T-helper 2 cell treated with Interferon-gamma antibody and Interleukin-4, amounts not matched to agents 5 μg/mL and 100 μg/mL, for 36 hours (primary cell): ENCODE measurements at places on chromosomes 2 and 18.

DNA sequence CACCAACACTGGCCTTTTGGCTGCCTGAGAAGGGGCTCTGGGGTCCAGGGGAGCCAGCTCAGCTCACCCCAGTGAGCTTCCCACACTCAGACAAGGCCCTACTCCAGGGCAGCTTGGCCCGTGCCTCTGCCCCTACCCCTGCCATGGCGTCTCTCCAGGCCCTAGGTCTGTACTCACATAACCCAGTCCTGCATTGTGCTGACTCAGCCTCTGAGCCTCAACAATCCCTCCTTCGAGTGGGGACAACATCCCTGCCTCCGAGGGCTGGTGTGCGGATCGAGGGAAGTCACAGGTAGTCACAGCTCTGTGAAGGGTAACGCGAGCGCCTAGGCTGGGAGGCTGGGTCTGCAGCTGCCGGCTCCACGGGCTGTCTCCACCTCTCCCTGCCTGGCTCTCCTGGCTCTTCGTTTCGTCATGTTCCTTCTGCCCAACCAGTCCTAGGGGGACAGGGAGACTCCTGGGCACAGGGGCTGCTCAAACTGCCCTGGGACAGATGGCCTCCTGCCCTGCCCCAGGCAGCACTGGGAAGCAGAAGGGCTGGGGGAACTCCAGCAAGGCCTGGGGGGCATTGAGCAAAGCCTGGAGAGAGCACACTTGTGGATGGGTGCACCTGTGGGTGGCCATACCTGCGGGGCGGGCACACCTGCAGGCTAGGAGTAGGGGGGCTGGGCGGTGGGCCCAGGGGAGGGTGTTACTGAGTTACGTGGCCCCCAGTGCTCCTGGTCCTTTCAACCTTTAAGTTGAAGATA is 74.6 kb downstream of the RRM2 start:
- DNase-seq = no peak

DNA sequence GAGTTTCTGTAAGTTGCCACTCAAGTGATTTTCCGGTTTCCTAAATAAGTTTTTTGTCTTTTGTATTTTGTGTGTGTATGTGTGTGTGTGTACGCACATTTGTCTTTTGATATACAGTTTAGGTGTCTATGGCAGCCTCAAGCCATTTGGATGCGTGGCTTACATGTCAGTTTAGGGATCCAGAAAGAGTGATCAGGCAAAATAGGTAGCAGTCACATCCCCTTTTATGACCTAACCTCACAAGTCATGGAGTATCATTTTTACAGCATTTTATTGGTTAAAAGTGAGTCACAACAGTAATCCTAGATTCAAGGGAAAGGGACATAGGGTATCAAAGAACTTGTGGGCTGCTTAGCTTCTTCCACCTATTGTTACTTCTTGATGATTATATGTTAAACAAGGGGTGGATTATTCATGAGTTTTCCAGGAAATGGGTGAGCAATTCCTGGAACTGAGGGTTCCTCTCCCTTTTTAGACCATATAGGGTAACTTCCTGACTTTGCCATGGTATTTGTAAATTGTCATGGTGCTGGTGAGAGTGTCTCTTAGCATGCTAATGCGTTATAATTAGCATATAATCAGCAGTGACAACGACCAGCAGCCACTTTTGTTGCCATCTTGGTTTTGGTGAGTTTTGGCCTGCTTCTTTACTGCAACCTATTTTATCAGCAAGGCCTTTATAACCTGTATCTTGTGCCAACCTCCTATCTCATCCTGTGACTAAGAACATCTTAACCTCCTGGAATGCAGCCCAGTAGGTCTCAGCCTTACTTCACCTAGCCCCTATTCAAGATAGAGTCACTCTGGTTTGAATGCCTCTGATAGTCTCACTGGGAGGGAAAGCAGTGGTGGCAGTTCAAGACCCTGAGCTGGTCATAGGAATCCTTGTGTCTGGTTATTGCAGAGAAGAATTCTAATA is 8.6 kb upstream of the SOCS6 start:
- DNase-seq = no peak

GRCh38 chr2:63438181-63438580 is 150.1 kb downstream of the WDPCP start:
- no peak for DNase-seq

GRCh38 chr2:37912616-37913015 is 12.5 kb upstream of the RMDN2 start:
- DNase-seq = no peak

GRCh38 chr2:166240387-166241313 is 112.8 kb upstream of the SCN1A start:
- DNase-seq = no peak

GRCh38 chr2:28282248-28282647 is 110.4 kb upstream of the FOSL2 start:
- DNase-seq = no peak

DNA sequence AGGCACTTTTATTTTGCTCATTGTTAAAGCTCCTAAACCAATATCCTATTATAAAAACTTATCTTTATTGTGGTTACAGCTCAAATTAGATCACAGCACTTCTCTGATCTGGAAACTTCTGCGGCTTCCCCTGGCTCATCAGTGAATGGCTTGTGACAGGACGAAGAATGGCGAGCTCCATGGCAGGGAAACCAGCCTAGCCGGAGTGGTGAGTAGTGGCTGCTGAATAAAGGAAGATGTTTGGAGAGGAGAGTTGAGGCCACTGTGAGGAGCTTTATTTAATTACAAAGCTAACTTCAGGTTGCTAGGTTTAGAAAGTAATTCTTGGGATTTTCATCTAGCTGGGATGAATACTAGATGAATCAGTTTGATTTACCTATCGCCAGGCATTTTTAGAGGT is 213.5 kb downstream of the CYRIA start:
- no peak for DNase-seq

DNA sequence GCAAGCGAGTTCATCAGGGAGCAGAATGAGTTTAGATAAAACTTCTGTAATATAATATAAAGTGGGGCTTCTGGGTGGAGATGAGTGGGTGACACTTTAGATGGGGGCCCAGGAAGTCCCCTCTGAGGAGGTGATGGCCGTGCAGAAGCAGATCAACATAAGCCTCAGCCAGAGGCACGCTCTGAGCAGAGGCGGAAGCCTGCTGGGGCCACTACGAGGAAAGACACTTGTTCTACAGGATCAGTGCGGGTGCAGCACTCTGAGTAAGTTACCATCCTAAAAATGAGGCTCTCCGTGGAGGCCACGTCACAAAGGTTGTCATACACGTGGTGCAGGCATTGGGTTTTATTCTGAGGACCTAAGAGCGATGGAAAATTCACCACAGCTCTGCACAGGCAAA is 22.3 kb downstream of the TMEM18 start:
- DNase-seq = no peak

DNA sequence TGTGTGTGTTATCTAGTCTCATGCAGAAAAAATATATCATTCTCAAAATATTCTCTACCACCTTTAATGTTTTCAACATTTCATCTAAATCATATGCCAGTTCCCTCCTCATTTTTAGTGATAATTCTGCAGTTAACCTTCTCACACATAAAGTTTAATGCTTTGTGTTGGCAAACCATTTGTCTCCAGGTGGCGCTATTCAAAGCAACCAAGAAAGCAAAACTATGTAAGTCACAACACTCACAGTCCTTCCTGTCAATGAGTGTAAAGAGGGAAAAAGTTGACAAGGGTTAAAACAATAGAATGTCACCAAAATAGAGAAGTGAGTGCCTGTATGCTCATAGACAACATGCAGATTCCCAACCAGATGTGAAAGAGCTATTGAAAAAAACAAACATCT is 961.6 kb upstream of the LRRTM1 start:
- DNase-seq = no peak

- no peak for DNase-seq
These were observed 602.9 kb downstream of the NYAP2 start for GRCh38 chr2:226002438-226002837.

- no peak for DNase-seq
These were observed 82.0 kb upstream of the MEX3C start for GRCh38 chr18:51279367-51279984.

GRCh38 chr18:53686965-53687364 is 537.5 kb downstream of the MBD2 start:
- no peak for DNase-seq

DNA sequence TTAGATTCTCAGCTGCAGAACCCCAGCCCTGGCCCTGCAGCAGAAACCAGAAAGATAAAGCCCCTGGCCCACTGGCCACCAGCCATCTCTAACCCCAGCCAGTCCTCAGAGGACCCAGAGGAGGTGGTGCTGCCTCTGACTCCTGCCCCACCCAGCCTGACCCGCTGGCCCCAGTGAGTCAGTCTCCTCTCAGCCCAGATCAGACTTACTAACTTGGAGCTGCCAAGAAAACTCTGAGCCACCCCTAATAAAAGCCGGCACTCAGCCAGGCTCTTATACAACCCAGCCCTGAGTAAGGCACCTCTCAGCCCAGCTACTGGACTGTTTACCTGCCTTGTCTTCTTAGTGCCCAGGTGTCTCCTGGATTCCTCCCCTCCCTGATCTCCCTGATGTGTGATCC is 2.0 kb downstream of the SLC14A2 start:
- no peak for DNase-seq

DNA sequence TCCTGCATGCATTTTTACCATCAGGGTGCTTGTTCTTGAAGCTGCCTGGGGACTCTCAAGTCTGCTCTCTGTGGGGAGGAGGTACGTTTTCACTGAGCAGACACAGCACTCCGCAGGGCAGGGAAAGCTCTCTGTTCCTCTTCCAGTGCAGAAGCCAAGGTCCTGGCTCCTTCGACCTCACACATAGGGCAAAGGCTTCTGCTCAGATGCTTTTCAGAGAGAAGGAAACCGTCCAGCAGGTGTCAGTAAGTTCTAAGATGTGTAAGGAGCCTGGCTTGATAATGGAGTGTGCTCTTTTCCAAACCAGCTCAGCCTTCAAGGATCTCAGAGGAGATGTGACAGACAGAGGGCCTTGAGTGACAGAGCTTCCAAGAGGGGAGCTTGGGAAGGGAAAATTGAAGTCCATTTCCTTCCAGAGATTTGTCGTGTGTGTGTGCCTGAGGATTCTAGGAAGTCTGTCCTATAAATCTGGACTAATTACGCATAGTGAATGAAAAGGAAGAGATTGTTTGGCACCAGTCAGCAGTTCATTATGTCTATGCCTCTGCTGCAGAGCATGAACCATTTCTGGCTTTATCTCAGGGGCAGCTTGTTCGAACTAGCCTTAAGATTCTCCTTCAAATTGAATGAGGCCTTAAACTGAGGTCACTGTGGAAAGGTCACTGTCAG is 67.3 kb upstream of the UPP2 start:
- DNase-seq = no peak

DNA sequence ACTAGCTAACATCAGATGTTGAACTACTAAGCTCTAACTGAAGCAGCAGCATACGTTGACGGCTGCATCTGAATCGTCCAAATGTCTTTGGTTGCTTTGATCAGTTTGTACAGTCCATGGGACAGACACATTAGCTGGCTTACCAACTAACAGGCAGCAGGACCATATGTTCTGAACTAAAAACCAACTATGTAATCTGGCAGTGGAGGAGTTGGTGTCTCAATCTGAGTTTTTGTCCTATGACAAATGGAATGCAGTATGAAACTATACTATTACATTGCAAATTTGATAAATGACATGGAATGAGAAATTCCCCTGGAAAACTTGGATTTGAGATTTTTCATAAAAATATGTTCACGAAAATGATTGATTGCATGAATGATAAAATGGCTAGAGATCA is 79.5 kb downstream of the EPHA4 start:
- DNase-seq = no peak

DNA sequence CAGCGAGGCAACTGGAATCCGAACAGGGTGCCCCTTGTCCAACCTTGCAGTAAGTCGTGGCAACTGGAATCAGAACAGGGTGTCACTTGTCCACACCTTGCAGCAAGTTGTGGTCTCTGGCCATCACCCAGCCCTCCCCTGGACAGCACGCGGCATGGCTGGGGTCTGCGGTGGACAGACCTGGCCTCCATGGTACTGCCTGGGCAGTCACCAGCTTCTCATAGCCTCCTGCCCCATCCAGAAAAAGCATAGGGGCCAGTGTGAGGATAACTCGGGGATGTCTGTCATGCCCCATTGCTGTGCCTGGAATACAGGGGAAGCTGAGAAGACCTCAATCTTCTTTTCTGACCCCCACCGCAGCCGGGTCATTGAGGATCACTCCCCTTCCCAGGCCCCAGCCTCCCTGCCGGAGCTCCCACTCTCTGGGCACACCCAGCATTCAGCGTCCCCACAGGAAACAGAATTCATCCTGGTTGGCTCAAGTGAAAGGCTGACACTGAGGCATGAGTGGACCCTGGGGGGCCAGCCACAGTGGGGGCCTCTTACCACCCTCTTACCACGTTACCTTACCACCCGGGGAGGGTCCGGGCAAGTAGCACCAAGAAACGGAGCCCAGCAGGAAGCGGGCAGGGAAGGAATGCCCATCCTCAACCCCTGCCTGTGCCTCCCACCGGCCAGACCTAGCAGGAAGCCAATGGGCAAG is 68.0 kb upstream of the RAB6C start:
- DNase-seq = no peak

DNA sequence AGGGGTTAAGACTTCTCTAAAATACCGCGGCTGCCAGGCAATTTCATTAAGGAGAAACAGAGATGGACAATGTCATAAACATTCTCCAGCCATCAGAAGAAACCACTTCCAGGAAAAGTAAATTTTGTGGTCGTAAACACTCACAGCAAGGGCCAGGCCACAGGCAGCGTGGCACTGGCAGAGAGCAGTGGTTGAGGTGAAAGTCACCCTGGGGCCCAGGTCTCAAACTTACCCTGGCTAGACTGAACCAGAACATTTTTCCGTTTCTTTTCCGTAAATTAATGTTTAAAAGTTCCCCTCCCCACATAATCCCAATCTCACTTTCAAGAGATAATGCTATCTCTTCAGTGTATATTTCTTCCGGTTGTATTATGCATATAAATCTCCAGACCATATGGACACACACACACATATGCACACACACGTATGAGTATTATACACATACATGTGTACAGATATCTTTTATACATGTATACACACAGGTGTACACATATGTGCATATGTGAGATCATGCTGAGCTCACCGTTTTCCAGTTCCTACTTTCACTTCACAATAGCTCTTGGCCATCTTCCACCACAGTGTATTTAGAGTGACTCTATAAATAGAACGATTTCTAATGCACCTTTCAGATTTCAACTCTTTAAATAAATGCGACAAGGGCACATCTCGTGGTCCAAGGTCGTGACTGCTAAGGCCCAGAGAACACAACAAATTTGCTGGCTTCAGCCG is 90.1 kb downstream of the MALT1 start:
- no peak for DNase-seq

GRCh38 chr2:96869281-96869821 is 529 bp downstream of the SEMA4C start:
- no peak for DNase-seq

DNA sequence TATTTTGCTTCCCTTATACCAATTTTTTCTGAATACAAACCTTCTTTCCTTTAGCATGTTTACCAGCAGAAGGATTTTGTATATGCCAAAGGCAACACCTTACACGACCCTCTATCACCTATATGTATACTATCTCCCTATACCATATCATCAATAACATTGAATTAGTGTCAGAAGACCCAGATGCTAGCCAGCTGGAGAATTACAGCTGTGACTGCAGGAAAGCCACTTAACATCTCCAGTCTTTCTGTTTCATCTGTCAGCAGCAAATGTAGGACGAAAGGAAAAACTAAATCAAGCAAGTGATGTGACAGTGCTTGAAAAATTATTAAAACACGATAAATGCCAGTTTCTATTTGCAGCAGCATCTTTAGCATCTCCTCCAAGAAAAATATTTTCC is 193.7 kb downstream of the STK39 start:
- DNase-seq = no peak

GRCh38 chr2:206520450-206520849 is 77.1 kb downstream of the ADAM23 start:
- DNase-seq = no peak

- no peak for DNase-seq
These were observed 255.3 kb upstream of the AGAP1 start for GRCh38 chr2:235238537-235238936.
